ENCODE measurements at places on chromosomes 3 and 15.
A peak's percentile ranks its signal among the peaks of the same experiment; 100 is the strongest.

DNA sequence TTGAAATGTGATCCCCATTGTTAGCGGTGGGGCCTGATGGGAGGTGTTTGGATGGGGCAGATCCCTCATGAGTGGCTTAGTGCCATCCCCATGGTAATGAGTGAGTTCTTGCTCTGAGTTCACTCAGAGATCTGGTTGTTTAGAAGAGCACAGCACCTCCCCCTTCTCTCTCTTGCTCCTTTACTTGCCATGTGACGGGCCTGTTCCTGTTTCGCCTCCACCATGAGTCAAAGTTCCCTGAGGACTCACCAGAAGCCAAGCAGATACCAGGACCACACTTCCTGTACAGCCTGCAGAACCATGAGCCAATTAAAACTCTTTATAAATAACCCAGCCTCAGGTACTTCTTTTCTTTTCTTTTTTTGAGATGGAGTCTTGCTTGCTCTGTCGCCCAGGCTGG lies 46.6 kb downstream of the ANP32A start:
- DNase-seq, result no peak

DNA sequence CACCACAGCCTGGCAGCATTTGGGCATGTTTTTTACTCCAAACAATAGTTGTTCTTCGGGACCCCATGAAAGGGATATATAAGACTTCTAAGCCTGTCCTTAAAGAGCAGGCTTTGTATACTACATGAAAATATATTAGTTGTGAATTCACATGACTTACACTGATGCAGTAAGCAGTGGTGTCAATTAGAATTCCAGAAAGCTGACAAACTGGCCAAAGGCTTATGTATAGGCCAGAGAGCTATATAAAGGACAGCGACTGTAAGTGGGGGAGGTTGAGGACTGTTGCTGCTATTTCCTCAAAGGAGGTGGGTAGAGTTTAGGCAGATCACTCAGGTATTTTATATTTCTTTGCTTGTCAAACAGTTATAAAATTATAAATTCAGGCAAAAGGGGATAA lies 24.8 kb downstream of the KPNA4 start:
- no peak for DNase-seq

GRCh38 chr3:151537726-151538125 lies 76.9 kb upstream of the IGSF10 start:
- DNase-seq, result no peak

DNA sequence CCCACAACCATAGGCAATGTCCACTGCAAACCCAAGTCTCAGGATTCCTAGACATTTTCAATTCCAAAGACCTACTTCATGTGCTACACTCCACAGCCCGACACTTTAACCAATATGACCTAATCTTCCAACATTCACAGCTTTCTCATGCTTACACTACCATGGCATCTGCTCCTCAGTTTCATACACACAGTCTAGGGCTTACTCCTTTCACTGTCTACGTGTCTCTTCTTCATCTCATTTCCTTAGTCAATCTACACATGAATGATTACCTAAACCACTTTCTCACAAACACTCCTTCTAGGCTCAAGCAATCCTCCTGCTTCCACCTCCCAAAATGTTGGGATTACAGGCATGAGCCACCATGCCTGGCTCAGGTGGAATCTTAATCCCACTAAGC lies 106.3 kb downstream of the STAG1 start:
- no peak for DNase-seq

- peak; percentile 71 for DNase-seq
These were observed 36.7 kb downstream of the SMAD3 start for GRCh38 chr15:67101911-67102598.

GRCh38 chr15:62822228-62822627 lies 220.3 kb upstream of the TPM1 start:
- no peak for DNase-seq

GRCh38 chr15:59570315-59570714 lies 41.3 kb upstream of the GCNT3 start:
- DNase-seq, result peak; percentile 84

- DNase-seq, result peak; percentile 34
These were observed 137.3 kb upstream of the BHLHE40 start for GRCh38 chr3:4841776-4842440.

GRCh38 chr15:83320844-83321243 lies 36.4 kb upstream of the BNC1 start:
- DNase-seq, result no peak

- DNase-seq, result no peak
These were observed 26.4 kb upstream of the MME start for GRCh38 chr3:155053756-155054155.

DNA sequence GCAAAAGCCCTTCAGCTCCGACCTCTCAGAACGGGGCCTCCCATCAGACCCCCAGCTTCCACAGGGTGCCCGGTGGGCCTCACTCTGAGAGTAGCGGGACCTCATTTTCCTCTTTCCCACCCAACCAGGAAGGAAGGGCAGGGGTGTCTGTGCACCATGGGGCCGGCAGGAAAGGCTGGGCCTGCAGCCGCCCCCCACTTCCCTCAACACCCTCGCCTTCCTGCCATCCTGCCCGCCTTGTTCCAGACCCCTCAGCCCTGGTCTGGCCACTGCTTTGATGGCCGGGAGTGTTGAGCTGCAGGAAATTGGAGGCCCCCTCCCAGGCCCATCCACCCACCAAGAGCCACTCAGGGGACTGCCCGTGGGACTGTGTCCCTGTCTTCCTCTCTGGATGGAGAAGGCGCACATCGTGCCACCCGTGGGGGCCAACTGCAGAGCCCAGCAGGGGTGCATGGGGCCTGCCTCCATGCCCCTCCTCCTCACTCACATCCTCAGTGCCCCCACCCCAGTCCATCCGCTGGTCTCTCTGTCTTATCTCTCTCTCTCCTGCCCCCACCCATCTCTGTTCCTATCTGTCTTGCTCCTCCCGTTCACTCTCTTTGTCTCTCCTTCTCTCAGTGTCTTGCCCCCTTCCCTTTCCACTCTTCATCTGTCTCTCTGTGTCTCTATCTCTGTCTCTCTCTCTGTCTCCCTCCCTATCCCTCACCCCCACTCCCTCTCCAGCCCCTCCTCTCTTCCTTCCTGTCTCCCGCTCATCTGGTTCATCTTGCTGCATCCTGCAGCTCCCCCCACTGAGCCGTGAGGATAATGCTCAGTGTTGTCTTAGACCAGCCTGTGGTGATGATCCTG lies 1.8 kb upstream of the PLXND1 start:
- DNase-seq, result no peak

- DNase-seq, result no peak
These were observed 66.3 kb upstream of the POLG start for GRCh38 chr15:89400782-89401545.

GRCh38 chr3:63960048-63960711 lies 48.0 kb upstream of the SCAANT1 start:
- peak; percentile 71 for DNase-seq

- no peak for DNase-seq
These were observed 8.7 kb downstream of the ESYT3 start for GRCh38 chr3:138443091-138443490.

DNA sequence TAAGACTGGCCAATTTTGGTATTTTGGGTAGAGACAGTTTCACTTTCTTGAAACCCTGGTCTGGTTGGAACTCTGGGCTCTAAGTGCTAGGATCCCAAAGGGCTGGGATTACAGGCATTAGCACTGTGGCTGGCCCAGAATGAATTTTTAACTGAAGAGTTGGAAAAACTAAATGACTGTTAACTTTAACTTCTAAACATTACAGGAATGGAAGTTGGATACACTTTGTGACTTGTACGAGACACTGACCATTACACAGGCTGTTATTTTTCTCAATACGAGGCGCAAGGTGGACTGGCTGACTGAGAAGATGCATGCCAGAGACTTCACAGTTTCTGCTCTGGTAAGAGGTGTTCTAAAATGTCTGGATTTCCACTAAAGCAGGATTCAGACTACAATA lies 3.5 kb downstream of the EIF4A2 start:
- no peak for DNase-seq

- DNase-seq, result no peak
These were observed 177.1 kb upstream of the FEZF2 start for GRCh38 chr3:62550439-62550838.

GRCh38 chr15:100043692-100044091 lies 298.1 kb downstream of the ADAMTS17 start:
- DNase-seq, result peak; percentile 10

- no peak for DNase-seq
These were observed 24.7 kb downstream of the HCN4 start for GRCh38 chr15:73344056-73344455.

GRCh38 chr15:75646944-75647364 lies 758 bp upstream of the SNX33 start:
- peak; percentile 40 for DNase-seq

GRCh38 chr15:38065721-38066345 lies 131.4 kb downstream of the TMCO5A start:
- no peak for DNase-seq

- DNase-seq, result no peak
These were observed 86.3 kb downstream of the SH3GL3 start for GRCh38 chr15:83533410-83533962.

GRCh38 chr3:151347432-151347831 lies 18.1 kb upstream of the P2RY13 start:
- DNase-seq, result no peak
